CD4-positive, alpha-beta T cell treated with Interleukin-4 for 1 hour (primary cell): ENCODE measurements at places on chromosomes 13 and 19.

GRCh38 chr13:66546534-66547379, 683.4 kb downstream of the PCDH9 start:
- DNase-seq: no peak

- DNase-seq: no peak
These were observed 249.6 kb downstream of the OXGR1 start for GRCh38 chr13:96744367-96745331.

DNA sequence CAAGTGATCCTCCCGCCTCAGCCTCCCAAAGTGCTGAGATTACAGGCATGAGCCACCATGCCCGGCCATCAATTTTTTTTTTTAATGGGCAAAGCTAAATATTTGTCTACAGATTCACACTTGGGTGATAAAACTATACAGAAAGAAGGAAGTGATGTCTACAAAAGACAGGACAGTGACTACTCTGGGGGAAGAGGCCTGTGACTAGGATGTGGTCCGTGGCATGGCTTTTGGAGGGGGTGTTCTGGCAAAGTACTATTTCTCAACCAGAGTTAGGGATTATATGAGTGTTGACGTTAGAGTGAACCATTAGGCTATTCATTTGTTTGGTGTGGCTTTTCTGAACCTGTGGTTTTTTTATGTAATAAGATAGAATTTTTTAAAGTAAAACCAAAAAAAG, 42.7 kb downstream of the INSR start:
- no peak for DNase-seq

DNA sequence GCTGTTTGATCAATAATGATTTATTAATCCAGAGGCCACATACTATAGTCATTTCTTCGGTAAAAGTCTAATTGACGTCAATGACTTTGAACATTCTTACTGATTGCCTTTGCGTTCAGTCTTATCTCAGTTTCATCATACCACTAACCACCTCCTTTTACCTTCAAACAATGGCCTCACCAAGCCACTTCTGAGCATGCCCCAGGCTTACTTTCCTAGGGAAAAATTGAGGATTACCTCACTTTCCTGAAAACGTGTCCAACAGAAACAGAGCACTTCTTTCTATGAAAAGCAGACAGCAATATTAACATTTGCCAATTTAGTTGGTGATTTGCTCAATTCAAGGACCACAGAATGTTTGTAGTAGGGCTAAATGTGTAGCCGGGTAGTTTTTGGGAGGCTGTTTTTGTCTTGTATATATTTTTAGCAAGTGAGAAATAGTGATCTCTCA, 157.6 kb downstream of the KLF5 start:
- DNase-seq: no peak

- DNase-seq: no peak
These were observed 2.3 kb downstream of the AMH start for GRCh38 chr19:2251106-2252054.

- no peak for DNase-seq
These were observed 87.6 kb upstream of the ZNF91 start for GRCh38 chr19:23482829-23483228.
